Stimulated activated CD8-positive, alpha-beta memory T cell treated with anti-CD3 and anti-CD28 coated beads, Interleukin-4, amount 100 ng/mL, for 4 hours (primary cell): ENCODE measurements at places on chromosomes 3 and 15.

GRCh38 chr3:52537726-52538421, 1.5 kb downstream of the UQCC5 start:
- DNase-seq: no peak

- DNase-seq: no peak
Observed at GRCh38 chr3:143002083-143002712, 828 bp downstream of the U2SURP start.

DNA sequence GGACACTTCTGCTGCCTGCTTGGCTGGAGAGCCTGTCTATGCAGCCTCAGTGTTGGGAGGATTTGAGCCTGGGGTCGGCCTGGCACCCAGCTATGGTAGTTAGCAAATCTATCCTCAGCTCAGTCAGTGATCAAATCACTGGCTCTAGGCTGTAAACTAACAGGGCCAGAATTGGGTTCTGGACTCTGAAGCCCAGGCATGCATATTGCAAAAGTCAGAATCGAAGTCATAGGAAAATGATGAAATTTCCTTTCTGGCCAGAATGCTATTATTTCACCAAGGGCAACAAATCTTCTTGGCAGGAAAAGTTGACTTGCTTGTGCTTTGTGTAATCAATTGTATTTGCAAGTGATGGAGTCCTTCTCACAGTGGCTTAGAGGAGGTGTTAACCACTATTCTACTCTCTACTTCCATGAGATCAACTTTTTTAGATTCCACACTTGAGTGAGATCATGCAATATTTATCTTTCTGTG, 482.6 kb upstream of the TPRG1 start:
- no peak for DNase-seq

DNA sequence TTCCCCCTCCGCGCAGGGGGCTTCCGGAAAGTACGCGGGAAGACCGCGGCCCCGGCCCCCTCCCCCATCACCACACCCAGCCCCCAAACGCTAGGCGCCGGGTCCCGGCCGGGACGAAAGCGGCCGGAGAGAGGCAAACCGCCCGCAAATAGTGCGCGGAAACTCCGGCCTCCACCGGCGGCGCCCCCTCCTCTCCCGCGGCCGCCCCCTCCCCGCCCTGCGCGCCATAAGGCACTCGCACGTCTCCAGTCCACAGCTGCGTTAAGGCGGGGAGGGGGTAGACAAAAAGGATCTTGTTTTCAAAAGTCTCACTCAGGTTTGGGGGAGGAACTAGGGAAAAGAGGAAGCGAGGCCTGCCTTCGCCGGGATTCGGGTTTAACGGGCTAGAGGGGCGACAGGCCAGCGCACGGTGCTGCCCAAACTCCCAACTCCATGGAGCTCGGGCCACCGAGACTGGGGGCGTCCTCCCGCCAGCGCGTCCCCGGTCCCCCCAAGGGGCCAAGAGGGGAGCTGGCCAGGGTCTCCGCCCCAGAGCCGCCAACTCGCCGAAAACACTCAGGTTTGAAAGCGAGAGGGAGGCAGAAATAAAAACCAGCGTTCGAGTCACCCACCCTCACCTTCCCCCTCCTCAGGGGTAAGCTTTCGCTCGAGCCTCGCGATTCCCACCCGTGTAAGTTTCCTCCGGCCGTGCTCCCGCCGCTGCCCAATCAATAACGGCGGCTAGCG, 1.8 kb downstream of the ANP32A start:
- no peak for DNase-seq

- no peak for DNase-seq
Observed at GRCh38 chr3:61078048-61078752, 173.1 kb downstream of the FHIT start.

DNA sequence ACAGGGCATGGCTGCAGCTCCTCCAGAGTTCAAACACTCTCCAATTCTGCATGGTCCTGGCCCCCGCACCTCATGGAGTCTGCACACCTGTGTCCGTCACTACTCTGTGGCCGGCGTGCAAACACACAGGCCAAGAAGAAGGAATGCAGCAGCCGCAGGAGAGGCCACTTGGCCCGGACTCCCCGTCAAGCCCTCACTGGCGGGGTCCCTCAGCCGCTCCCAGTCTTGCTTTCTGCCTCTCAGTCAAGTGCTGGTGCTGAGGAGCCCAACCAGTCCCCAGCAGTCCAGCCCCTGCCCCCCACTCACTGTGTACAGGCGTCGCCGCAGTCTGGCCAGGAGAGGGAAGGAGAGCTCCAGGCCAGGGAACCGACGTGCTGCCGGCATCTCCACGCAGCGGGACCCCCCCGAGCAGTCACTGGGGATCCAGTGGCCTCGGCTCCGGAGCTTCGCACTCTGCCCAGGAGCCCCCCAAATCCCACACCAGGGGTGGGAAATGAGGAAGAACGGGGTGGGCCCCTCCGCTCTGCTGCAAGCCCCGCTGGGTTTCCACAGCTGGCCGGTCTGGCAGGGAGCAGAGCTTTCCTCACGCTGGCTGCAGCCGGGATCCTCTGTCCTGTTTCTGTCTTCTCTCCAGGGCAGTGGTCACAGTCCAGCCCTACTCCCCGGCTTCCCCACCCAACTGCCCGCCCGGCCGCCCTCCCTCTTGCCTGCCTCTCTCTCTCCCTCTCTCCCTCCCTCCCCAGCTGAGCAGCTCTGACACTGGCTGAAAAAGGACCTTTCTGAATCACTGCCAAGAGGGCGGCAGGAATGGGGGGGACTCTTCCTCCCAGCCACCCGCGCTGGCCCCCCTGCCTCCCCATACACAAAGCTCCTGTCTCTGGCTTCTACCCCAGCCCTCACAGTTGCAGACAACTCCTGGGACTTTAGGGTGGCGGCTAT, 16.0 kb downstream of the TNK2 start:
- DNase-seq: no peak

GRCh38 chr3:191139736-191140135, 59.3 kb upstream of the OSTN start:
- DNase-seq: no peak
